NCI-H345 (cell line): ENCODE measurements at places on chromosomes 7 and 10.

DNA sequence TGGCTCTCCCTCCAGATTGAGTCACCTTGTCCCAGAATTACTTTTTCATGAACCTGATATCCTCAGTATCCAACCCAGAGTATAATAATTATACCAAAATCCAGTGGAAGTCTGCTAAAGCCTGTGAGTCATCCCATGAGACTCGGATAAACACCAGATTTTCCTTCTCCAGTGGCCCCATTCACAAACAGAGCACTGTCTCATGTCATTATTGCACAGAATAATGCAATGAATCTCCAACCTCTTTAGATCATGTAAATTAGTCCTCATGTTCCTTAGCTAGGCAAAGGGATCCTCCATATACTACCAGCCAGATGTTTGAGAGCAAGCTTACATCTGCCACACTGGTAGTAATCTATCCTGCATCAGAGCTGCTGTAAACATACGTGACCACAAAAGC lies 89.0 kb downstream of the AMPH start:
- no peak for DNase-seq

DNA sequence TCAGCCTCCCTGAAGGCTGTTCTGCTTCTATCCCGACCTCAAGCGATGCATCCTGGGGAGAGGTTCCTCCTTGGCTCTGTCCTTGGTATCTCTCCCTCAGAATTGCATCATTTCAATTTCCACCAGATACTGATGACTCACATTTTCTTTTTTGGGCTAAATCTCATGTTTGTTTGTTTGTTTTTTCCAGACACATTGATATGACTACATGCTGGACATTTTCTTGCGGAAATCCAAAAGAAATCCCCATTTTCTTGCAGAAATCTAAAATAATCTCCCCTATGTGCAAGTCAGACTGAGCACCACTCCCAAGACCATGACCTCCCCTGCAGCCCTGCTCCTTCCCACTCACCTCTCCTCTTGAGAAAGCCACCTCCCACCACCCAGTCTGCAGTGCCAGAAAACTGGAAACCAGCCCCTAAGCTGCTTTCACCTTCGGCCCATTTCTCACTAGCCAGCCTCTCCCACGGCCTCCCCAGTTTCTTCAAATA lies 260.2 kb upstream of the PRKCQ start:
- DNase-seq, result no peak

DNA sequence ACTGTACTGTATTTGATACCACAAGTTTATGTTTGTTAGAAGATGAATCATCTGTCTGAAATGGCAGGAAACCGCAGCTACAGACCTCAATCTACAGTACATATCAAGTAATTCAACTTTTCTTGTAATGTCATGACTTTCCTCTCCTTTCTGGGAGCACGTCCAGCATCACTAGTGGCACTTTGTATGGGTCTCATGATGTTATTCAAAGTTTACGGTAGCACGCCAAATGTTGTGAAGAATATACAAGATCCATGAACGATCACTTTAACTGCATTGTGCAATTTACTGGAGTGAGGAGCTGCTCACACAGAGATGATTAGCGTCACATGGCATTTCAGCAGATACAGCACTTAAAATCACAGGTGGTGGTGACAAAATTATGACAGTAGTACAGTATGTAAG lies 257.8 kb upstream of the GNAI1 start:
- DNase-seq, result no peak

DNA sequence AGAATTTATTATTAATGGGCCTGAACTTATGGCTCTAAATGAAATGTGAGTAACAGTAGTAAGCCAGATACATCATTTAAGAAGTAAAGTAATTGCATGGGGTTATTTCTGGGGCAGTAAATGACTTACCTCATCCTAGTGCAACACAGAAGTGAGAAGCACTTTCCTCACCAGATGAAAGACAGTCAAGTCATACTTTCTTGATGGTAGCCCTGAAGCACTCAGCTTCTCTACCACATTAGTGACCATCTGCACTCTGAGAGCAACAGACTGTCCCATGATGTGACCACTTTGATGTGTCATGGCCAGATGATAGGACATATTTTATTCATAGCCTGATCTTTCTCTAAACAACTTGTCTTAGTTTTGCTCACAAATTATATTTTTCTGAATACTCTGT lies 369.5 kb upstream of the PHF14 start:
- DNase-seq, result no peak

DNA sequence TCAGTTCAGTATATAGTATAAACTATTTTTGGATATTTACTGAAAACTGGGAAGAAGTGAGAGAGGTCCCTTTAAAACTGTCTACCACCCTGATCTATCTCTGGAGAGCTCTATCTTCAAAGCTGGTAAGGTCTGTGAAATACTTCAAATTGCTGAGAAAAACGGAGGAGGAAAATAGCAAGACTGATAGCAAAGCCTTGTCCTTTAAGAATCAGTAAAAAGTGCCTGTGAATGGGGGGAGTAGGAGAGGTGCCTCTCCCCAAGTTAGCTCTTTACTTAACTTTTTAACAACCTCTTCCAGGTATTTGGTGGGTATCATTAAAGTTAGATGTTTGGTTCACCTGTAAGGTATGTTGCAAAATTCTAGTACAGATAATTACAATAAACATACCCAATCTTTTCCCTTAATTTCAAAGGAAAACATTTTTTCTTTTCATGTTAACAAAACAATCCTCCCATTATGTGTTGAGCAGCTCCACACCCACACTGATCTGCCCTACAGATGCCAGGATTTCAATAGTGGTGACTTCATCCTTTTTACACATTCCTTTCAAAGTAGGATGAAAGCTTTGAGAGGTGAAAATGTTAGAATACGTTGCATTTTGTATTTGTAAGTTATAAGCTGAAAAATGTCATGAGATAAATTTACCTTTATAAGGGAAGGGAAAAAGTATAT lies 149.2 kb downstream of the CRPPA start:
- DNase-seq, result no peak

GRCh38 chr7:82617156-82617555 lies 173.6 kb upstream of the CACNA2D1 start:
- no peak for DNase-seq

- DNase-seq, result no peak
Measured at GRCh38 chr10:125132344-125132743, 28.0 kb downstream of the CTBP2 start.

DNA sequence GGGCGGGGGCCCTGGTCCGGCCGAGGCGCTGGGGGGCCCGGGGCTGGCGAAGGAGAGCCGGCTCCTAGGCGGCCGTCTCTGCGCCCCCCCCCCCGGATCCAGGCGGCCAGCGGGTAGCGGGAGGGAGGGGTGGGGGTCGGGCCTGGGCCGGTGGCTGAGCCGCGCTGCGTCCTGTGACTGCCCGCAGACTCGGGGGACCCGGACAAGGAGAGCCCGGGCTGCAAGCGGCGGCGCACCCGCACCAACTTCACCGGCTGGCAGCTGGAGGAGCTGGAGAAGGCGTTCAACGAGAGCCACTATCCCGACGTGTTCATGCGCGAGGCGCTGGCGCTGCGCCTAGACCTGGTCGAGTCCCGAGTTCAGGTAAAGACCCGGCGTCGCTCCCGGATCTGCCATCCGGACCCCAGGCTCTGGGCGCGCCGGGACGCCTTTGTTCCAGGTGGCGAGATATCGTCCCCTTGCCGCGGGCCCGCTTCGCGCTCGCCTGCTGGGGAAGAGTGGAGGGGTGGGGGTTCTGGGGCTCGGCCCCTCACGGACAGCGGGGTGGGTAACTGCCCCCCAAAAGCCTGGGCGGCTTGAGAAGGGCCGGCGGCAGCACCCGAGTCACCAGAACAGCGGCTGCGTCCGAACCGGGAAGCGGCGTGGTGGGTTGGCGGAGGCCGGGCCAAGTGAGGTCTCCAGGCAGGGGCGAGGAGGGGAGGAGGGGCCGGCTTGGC lies 819 bp downstream of the UNCX start:
- DNase-seq, result no peak

GRCh38 chr10:86960003-86960862 lies 1.8 kb downstream of the SNCG start:
- DNase-seq, result no peak

- DNase-seq, result no peak
Measured at GRCh38 chr10:59880971-59881510, 25.3 kb downstream of the CCDC6 start.

DNA sequence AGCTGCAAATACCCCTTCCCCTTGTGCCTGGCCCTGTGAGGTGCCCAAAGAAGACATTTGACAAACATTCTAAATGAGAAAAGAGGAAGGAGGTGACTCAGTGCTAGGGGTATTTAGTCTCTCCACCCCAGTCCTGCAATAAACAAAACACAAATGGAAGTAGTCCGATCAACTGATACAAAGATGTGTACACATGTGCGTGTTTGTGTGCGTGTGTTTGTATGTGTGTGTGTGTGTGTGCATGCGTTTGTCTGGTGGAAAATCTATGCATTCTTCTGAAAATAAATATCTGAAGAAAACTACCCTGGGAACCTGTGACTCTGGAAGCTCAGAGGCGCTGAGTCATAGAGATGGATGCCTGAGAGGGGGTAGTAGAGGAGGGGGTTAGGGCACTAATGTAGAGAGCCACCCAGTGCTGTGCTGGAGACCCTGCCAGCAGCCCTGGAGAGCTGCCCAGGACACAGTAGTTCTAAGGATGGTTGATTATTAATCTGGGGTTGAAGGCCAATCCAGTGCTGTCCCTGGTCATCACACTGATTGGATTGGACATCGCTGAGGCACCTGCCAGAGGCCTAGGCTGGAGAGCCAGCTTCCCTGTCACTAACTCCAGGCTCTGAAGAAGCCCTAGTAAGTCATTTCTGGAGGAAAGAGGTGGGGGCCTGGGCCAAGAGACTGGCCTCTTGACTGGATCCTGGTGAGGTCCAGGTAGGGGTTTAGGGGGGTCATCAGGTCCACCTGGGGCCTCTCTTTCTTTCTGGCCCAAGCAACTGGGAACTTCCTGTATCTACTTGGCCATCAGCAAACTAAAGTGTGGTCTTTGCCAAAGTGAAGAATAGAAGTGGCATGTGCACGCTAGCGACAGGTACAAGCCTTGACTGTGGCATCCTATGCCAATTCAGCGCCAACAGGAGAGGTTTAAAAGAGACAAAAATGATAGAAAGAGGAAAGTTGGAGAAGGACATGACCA lies 18.5 kb downstream of the SFTPA1 start:
- no peak for DNase-seq

- DNase-seq, result no peak
Measured at GRCh38 chr7:19079066-19079465, 38.4 kb downstream of the TWIST1 start.

- no peak for DNase-seq
Measured at GRCh38 chr7:25246306-25246705, 18.0 kb upstream of the NPVF start.

DNA sequence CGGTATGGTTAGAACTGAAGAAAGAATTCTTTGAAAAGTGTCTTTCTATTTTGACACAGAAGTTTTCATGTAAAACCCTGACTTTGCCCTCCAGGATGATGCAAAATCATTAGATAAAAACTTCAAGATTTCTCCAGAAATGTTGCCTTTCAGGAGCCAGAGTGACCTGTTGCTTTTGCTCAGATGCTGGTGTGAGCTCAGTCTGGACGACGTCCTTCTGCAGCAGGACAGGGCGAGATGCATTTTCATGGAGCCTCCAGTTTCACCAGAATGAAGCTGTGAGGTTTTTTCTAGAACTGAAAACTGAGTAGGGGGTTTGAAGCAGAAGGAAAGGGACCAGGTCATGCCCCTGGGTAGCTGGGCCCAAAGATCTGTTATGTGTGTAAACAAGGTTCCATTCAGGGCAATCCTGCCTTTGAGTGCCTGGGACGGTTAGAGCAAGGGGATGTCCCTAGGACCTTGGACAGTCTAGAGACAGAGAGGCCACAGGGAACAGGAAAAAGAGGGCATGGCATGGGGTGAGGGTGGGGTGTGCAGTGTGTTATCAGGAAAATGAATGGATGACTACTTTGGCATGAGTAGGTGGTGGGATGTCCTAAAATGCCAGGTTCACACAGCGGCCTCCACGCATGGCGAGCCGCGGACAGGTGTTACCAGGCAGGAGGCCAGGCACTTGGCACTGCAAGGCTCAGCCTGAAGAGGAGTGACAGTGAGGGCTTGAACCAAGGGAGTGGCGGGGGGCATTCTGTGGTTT lies 356.3 kb downstream of the CXCL12 start:
- no peak for DNase-seq

GRCh38 chr7:49866076-49866735 lies 92.8 kb downstream of the VWC2 start:
- DNase-seq, result no peak

DNA sequence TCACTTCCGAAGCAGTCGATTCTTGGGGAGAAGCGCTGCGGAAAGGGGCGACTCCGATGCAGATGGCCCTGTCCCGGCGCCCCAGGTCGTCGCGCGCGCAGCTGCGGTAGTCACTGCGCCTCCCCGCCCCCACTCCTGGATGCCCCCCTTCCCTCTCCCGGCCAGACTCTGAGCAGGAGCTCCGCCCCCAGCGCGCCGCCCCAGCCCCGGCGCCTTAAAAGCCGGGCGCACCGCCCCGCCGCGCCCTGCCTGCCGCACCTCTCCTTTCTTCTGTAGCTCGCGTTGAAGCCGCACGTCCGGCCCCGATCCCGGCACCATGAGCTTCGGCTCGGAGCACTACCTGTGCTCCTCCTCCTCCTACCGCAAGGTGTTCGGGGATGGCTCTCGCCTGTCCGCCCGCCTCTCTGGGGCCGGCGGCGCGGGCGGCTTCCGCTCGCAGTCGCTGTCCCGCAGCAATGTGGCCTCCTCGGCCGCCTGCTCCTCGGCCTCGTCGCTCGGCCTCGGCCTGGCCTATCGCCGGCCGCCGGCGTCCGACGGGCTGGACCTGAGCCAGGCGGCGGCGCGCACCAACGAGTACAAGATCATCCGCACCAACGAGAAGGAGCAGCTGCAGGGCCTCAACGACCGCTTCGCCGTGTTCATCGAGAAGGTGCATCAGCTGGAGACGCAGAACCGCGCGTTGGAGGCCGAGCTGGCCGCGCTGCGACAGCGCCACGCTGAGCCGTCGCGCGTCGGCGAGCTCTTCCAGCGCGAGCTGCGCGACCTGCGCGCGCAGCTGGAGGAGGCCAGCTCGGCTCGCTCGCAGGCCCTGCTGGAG lies at the start of gene INA:
Gene INA, plus strand, starts transcription at position 243 of the 817 bp plus-strand sequence. Its CDS starts 74 bp downstream, at position 317.
- peak; percentile 83 for DNase-seq

- no peak for DNase-seq
Measured at GRCh38 chr10:82981137-82981723, 1106.2 kb downstream of the NRG3 start.

- DNase-seq, result no peak
Measured at GRCh38 chr7:73740771-73741170, 2.2 kb upstream of the ABHD11 start.

DNA sequence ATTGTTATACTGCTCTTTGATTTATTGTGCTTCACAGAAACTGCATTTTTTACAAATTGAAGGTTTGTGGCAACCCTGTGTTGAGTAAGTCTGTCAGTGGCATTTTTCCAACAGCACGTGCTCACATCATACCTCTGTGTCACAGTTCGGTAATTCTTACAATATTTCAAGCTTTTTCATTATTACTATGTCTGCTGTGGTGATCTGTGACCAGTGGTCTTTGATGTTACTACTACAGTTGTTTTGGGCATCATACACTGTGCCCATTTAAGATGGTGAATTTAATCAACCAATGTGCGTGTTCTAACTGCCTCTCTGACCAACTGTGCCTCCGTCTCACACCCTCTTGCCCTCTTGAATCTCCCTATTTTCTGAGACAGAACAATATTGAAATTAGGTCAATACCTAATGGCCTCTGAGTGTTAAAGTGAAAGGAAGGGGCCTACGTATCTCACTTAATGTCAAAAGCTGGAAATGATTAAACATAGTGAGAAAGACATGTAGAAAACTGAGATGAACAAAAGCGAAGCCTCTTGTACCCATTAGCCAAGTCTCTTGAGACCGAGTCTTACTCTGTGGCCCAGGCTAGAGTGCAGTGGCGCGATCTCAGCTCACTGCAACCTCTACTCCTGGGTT lies 20.2 kb upstream of the ASL start:
- no peak for DNase-seq
